Activated CD4-positive, alpha-beta T cell treated with anti-CD3 and anti-CD28 coated beads, Interleukin-2, amount 10 ng/mL, durations not matched to agents 7 days and 5 days (primary cell): ENCODE measurements at places on chromosomes 4 and X. TPM values are rescaled to one million over a fixed set of nuclear protein-coding genes. Genes with fewer than 3 reads are reported as not detected.

GRCh38 chr4:78588894-78589545 is 37.5 kb downstream of the ANXA3 start:
- DNase-seq = no peak

Gene WDR44
- total RNA-seq = 23.3 TPM

- DNase-seq = no peak
These were observed 29.8 kb upstream of the RELL1 start for GRCh38 chr4:37715889-37716402.

DNA sequence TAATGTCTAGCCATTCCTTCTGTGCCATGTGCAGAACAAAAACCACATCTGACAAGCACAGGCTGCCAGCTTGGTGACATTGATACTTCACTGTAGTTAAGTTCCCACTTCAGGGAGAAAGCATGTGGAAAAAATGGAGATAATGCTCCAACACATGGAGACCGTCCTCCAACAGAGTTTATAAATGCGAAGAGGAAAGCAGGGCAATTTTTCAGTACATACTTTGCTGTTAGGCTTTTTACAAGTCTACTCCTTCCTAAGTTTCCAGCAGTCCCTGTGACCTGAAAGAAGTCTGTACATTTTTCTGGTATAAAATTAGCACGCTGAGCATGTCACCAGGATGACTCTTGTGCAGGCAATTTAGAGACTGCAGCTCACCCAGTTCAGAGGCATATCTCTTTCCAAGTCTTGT is 766.9 kb upstream of the IGFBP7 start:
- no peak for DNase-seq

- no peak for DNase-seq
These were observed 48.8 kb downstream of the CLDN34 start for GRCh38 chrX:10015723-10016518.

DNA sequence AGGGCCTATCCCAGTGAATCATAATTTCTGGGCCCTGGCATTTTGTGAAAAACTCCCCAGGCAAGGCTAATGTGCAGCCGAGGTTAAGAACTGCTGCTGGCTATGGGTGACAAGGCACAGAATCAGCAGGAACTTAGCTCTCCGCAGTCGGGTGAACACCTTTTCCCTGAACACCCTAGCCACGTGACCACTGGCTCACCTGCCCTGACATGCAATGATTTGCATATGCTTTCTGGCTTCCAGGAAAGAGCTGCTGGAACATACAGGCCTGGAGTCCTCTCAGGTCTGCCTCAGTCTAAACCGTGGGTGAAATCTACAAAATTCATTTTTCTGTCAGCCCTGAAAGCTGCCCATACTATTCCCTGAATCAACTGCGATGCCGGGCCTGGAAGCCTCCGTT is 56.6 kb downstream of the ZNF827 start:
- DNase-seq = no peak

DNA sequence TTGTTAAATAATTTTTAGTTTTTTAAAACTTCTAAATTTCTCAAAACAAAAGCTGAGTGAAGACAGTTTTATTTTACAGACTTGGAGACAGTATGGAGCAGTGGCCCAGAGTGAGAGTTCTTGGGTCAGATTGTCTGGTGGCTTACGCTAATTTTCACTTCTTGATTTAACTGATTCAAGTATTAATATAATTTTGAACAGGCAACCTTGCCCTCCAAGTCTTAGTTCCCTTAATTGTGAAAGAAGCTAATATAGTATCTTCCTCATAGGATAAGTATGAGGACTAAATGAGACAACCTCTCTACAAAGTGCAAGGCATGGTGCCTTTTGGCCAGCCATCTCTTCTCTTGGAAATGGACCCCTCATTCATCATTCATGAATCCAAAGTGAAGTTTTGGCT is 25.4 kb downstream of the ATP7A start:
- DNase-seq = no peak

DNA sequence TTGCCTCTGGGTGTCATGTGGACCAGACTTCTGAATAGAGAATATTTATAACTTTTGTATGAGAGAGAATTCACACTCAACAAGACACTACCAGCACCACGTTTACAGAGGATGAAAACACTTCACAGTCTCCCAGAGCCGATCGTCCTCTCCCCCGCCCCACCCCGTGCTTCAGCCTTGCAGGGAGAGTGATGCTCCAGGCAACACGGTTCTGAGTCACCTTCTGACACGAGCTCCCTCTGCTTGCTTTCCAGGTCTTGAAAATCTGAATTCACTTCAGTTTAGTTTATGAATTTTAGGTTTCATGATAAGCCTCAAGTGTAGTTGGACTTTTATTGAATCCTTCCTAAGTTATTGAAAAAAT is 59.8 kb downstream of the CPLX1 start:
- no peak for DNase-seq

DNA sequence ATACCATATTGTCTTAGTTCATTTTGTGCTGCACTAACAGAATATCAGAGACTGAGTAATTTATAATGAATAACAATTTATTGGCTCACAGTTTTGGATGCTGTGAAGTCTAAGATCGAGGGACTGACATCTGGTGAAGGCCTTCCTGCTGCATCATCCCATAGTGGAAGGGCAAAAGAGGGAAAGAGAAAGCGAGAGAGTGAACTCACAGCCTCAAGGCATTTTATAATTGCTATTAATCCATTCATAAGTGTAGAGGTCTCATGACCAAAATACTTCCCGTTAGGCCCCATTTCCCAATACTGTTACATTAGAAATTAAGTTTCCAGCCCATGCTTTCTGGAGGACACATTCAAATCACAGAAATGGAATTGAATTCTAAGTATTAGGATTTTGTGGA is 554.4 kb downstream of the TRAM1L1 start:
- no peak for DNase-seq
